ENCODE measurements at places on chromosomes 11 and 22.
A peak's percentile ranks its signal among the peaks of the same experiment; 100 is the strongest.

- no peak for DNase-seq
Observed at GRCh38 chr11:130534551-130534950, 86.1 kb downstream of the ADAMTS15 start.

DNA sequence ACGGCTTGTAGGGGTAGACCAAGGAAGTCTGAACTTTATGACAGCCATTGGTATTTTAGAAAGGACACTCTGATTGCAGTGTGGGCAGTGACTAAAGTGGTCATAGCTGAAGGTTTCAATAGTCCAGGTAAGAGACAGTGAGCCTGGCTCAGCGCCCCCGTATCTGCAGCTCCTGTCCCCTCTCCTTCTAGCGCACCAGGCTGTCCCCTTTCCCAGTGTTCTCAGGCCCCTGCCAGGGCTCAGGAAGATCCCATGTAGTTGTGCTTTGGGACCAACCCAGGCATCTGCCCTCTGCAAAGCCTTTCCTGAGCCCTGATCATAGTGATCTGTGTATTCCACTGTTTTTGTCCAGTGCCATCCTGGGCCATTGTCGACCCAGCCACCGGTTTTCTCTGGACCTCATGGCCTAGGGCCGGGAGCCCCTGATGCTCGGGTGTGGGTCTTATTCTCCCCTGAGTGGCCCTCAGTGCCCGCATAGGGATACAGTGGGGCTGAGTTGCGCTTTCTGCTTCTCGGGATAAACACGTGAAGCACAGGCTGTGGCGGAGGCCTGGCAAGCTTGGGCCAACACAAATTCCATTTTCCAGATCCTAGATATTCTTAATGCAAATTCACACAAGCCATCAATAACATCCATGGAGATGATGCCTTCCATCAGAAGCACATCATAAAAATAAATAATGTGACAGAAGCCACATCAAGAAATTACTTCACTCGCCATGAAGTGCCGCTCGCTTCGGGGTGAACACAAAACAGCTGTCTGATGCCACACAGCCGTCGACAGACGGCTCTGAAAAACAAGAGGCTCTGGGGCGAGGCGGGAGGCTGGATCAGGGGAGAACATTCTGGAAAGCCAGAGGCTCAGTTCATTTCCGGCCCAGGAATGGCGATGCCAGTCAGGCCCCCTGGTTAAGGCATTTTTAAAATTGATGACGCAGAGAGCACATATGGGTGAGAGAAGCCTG lies 805.0 kb downstream of the TBC1D22A start:
- no peak for DNase-seq

DNA sequence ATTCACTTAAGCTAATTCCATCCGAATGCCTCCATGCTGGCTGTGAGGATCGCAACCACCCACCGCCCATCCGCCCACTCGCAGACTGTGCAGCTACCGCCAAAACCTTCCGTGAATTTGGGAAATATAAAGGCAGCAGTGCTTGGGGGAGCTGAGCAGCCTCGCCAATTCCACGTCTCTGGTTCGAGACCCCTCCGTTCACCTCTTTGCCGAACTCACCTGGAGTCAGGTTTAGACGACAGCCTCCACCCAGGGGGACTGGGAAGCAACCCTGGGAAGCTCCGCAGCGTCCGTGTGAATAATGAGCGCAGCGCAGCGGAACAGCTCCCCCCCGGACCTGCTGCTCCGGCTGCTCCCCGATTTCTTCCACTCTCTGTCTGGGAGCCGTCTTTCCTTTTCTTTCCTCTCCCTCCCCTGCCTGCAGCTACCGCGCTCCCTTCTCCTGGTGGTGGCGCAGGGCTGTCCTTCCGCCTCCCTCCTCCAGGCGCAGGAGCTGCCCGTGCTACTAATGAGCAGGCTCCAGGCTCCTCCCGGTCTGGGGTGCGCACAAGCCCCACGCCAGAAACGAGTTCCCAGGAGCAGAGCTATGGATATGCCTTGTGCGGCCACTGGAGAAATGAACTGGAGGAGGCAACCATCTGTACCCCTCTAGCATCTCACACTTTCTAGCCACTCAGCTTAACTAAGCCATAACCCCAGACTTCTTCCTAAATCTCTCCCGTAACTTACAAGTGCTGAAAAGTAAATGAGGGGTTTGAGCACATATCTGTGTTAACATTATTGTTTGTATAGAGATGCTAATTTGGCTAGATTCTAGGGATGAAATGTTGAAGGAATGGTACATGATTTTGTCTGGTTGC lies 107.3 kb downstream of the XKR3 start:
- DNase-seq = no peak

DNA sequence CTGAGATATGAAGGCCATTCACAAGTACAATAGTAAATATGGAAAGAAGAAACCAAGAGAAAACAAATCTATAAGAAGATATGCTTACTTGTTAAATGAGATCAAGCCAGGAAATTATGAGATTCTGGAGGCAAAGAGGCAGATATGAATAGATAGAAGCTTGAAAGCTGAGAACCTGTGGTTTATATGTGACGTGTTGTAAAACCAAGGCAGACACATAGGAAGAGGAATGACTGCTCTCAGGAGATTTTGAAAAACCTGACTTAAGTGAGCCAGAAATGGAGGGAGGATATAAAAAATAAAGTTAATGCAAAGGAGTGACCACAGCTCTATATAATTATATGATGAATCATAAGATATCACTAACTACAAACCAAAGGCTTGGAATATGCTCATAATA lies 1160.5 kb upstream of the CNTN5 start:
- DNase-seq = no peak

GRCh38 chr11:103988595-103988969 lies 47.9 kb upstream of the DDI1 start:
- DNase-seq = no peak

- no peak for DNase-seq
Observed at GRCh38 chr11:125505492-125506080, 9.5 kb upstream of the FEZ1 start.

GRCh38 chr11:63767565-63768236 lies 874 bp downstream of the ZFTA start:
- DNase-seq = peak; percentile 21

DNA sequence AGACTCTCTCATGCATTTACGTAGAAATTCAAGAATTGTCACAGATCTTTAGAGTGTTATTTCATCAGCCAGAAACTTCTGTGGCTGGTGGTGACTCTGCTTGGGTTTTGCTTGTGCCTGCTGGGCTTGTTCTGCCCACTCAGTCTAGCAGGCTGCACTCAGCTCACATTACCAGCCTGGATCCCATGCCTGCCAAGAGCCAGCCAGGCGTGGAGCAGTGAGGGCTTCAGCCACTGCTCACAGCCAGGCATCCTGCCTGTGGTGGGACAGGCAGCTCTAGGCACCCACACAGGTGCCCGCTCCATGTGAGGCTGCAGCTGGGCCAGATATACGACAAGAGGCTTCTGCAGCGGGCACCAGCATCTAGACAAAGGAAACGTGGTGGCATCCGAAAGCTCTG lies 1213.3 kb upstream of the RAG2 start:
- no peak for DNase-seq

- DNase-seq = peak; percentile 4
Observed at GRCh38 chr11:75100314-75100713, 3.6 kb upstream of the OR2AT4 start.

- peak; percentile 19 for DNase-seq
Observed at GRCh38 chr22:45164270-45165088, 754 bp downstream of the NUP50 start.

DNA sequence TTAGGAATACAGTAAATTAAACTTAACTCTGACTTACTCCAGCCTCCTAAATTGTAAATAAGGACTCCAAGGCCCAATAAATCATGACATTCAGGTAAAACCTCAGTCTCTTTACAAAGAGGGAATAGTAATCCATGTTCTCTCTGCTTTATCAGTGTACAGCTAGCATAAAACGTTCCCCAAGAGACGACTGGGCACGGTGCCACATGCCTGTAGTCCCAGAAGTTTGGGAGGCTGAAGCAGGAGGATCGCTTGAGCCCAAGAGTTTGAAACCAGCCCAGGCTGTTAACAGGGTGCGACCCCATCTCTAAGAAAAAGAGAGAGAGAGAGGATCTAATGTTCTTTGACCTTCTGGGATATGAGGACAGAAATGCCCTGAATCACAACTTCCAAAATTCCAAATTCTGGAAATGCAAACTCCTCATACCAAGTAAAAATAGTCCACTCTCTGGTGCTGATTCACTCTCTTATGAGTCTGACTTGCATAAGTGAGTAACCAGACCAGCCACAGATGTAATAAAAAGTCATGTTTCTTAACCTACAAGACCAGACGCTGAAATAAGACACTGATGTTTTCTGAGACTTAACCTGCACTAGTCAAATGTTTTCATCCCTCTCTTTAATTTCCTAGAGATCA lies 25.5 kb downstream of the NNMT start:
- DNase-seq = no peak

- no peak for DNase-seq
Observed at GRCh38 chr11:120613264-120614226, 102.0 kb downstream of the GRIK4 start.

- no peak for DNase-seq
Observed at GRCh38 chr22:45444168-45444567, 30.7 kb downstream of the RIBC2 start.

DNA sequence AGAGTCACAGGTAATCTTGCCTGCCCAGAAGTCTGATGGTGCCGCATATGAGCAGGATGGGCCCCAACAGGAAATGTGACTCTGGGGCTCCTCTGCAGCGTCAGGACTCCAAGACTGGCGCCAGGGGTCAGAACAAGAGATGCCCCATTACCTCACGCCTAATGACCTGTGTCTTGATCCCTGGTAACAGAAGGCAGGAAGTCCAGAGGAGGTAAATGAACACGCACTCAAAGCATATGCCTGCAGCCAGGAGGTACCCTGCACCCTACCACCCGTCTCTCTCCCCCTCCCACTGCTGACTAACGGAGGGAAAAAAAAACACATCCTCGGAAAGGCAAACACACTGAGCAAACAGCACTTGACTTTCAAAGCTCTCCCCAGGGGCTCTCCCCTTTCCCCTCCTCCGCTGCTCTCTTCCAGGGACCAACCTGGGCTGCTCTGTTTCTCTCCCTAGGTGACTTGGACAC lies 37.3 kb downstream of the ABCC8 start:
- no peak for DNase-seq

DNA sequence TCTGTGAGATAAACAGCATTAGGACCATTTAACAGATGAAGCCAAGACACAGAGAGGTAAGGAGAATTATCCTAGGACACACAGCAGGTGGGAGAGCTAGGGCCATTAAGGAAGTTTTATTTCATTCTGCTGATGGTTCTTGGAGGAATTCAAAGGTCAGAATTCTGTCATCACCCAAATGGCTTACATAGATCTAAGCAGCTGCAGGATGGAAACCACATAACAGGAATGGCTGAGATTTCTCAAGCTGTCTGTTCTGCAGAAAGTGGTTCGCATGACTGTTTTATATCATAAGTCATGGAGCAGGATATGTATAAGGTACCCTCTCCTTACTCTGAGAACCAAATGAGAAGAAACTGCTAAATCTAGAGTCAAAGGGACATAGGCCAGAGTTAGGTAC lies 163.2 kb upstream of the NARS2 start:
- no peak for DNase-seq

DNA sequence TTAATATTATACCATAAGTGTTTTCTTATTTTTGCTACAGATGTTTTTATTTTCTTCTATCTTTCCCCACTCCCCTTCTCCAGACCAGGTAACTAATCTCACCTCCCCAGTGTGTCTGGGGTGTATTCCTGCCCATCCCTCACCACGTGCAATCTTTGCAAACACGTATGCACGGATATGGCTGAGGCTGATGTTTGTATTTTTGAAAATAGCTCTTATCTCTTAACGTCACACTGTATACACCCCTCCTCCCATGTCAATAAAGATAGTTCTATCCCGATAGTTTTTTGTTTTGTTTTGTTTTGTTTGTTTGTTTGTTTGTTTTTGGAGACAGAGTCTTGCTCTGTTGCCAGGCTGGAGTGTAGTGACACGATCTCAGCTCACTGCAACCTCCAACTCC lies 127.5 kb downstream of the FBXO7 start:
- DNase-seq = no peak

- DNase-seq = no peak
Observed at GRCh38 chr22:30804626-30805025, 110.0 kb downstream of the OSBP2 start.

DNA sequence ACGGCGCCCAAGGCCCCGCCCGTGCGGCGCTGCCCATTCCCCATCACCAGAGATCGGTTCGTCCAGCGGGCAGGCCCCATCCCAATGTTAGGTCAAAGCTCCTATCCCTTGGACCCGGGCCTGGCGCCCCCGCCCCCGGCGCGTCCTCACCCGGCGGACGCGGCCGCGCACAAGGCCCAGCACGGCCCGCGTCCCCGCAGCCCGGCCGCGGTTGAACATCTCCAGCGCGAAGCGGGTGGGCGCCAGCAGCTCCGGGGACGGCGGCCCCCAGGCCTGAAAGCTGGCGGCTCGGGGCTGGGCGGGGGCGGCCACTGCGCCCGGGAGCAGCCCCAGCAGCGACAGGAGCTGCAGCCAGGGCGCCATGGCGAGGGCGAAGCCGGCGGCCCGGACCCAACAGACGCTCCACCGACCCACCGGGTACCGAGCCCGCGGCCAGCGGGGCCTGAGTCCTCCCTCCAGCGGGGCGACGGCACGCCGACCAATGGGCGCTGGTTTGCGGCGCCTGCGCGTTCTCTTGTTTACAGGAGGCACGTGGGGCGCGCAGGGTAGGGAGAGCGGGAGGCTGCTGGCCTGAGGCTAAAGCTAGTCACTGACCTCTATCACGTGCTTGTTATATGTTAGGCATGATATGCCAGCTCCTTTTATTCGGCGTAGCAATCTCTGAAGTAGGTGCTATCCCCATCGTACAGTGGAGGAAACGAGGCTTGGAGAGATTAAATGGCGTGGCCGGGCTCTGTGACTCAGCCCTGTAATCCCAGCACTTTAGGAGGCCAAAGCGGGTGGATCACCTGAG lies at the start of gene CTSF:
Gene CTSF (minus strand): TSS at position 483 of the 793 bp plus-strand sequence. CDS start 120 bp downstream, at position 363.
- peak; percentile 45 for DNase-seq

GRCh38 chr22:20240447-20240764 lies 27.7 kb downstream of the RTN4R start:
- DNase-seq = no peak

GRCh38 chr11:115784796-115785521 lies 280.7 kb upstream of the CADM1 start:
- no peak for DNase-seq

DNA sequence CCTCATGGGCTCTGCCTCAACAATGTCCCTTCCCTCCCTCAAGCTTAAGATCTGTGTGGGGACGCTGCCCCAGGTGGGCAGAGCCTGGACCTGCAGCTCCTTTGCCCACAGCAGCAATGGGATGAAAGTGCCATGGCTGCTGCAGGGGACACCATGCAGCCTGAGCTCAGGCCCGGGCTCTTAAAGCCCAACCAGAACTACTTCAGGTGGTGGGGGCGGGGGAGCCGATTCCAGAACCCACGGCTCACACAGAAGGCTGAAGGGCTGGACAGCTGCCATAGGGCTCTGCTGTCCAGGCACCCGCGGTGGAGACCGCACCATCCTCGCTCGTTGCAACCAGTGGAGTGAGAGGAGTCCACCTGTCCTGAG lies 12.5 kb downstream of the CHID1 start:
- DNase-seq = no peak

GRCh38 chr22:19693981-19694670 lies 20.2 kb upstream of the SEPTIN5 start:
- DNase-seq = no peak
